ENCODE measurements at places on chromosomes 11 and 22.
A peak's percentile ranks its signal among the peaks of the same experiment; 100 is the strongest.

- DNase-seq: no peak
These were observed 1.2 kb upstream of the PLA2G3 start for GRCh38 chr22:31141551-31141950.

DNA sequence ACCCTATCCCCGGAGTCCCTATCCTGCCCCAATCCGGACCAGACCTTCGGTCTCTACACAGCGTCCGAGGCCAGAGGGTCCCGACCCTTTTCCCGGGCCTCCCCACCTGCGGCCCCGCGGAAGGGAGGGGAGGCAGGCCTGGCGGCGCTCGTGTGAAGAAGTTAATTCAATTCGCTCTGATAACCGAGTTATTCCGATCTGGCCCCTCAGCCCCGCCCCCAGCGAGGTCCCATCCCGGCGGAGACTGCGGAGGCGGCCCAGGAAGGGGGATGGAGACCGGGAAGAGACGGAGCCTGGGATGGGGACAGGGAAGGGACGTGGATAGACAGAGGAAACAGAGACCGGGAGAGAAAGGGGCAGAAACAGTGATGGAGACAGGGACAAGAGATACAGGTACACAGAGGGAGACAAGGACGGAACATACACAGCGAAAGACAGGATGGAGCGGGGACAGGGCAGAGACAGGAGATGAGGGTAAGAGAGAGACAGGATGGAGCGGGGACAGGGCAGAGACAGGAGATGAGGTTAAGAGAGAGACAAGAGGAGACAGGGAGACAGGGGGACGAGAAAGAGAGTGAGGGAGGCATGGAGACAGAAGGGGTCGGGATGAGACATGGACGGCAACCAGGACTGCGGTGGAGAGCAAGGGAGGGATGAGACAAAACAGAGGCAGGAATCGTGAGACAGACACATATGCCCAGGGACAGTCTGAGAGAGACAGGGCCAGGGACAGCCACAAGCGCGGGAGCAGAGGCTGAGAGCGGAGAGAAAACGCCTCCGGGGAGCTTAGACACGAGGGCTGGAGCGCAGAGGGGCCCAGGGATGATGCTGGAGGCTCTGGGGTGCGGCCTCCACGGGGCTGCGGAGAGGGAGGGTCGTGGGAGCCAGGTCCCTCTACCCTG is 636 bp upstream of the PHOX2A start:
- DNase-seq: no peak

DNA sequence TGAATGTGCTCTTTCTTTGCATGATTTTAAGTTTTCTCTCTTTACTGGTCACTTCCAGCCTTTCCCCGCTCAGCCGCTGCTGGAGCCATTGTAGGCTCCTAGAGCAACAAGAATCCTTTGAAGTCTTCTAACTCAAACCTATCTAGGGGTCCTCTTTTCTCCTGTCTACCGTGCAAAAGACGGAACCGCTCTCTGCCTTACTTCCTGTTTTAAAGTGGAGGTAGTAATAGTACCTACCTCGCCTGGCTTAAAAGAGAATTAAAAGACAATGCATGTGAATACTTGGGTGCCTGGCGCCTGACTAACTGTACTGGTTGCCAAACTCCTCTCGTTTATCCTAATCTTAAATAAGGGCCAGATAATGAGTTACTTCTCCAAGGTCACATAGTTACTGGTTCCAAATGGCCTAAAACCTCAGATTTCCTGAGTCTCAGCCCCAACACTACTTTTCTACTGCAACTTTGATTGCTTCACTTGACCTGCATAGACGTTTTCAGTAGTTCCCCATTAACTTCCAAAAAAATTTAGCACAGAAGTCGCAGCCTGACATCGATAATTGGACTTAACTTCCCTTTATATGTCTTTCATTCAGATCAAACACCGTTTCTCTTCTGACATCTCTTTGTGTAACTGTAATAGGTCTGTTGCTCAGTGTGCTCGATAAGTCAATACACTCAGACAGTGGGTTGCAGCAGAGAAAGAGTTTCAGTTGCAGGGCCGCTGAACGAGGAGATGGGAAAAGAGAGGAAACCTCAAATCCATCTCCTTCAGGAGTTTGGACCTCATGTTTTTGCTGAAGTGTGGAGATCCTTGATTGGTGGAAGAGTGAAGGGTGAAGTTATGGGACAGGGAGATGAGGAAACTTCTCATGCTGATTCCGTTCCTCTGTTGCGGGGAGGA is 891 bp downstream of the SAMM50 start:
- no peak for DNase-seq

DNA sequence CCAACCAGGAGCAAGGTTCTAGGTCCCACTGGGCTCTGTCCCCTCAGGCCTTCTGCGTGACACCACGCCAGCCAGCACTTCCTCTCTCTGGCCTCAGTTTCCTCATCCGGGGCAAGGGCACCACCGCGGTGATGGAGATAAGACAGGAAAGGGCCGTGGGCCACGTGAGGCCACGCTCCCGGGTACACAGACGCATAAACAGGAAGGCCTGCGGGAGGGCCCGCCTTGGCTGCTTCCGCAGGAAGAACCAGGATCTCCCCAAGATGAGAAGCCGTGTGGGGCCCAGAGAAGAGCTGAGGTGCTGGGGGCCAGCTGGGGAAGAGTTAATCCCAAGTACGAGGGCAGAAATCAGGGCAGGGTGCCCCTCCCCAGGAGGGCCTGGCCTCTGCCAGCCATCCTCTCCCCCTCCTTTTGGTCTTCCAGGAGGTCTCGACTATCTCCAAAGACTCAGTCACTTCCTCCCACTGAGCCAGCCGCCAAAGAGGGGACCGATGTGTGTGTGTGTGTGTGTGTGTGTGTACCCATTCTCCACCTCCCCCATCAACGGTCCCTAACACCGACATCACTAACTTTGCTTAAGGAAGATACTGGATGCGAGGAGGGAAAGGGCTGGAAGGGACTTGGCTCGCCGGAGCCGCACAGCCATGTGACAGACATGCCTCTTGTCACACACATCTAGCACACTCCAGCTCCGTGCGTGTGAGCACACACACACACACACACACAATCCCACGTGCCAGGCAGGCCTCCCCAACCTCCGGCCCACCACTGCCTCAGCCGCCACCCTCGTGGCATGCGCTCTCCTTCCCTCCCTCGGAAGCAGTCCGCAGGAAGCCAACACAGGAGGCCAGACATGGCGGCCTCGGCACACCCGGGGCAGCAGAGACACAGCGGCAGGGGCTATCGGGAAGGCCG is 1.4 kb downstream of the MFNG start:
- peak; percentile 82 for DNase-seq

GRCh38 chr11:92728628-92729027 is 240.8 kb upstream of the MTNR1B start:
- DNase-seq: no peak

DNA sequence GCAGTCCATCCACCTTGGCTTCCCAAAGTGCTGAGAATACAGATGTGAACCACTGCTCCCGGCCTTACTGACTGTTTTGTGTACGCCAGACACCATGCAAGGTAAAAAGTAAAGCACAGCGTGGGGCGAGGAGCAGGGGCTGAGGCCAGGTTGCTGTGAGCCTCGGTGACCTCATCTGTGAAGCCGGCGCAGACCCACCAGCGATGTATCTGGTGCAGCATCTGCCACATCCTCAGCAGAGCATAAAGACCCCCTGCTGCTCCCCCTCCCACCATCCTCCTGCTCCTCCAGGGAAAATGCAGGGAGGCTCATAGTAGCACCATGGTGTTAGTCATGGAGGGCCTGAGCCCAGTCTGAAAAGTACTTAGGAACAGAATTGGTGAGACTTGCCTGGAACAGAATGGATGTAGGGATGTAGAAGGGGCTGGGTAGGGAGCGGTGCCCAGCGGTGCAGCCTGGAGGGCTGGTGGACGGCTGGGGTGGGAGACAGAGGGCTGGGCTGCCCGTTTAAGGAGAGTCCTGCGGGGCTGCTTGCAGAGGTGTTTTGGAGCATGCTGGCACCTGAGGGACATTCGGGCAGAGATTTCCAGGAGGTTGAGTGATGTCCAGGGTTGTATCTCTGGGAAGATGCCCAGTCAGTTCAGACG is 462.4 kb downstream of the BRD1 start:
- no peak for DNase-seq

DNA sequence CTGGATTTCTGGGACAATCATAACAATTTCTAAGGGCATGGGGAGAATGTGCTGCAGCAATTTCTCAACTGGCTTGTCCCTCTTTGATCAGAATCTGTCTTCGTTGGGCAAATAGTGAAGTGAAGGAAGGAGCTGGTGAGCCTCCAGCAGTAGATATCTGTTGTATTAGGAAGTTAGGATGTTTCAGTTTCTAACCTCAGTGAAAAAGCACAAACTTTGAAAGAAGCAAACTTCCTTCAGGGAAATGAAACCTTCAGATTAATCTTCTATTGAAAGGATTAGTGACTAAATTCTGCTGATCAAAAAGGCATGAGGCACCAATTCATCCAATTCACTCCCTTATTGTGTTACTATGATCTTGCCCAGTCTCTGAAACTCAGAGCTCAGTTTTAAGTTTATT is 24.3 kb downstream of the LMO2 start:
- no peak for DNase-seq

DNA sequence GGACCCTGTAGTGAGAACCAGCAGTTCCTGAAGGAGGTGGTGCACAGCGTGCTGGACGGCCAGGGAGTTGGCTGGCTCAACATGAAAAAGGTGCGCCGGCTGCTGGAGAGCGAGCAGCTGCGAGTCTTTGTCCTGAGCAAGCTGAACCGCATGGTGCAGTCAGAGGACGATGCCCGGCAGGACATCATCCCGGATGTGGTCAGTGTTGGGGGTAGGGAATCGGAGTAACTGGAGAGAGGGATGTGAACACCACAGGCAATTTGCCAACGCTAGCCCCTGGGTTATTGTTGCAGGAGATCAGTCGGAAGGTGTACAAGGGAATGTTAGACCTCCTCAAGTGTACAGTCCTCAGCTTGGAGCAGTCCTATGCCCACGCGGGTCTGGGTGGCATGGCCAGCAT is 19.9 kb downstream of the MADD start:
- no peak for DNase-seq

- no peak for DNase-seq
These were observed 7.6 kb upstream of the SERPINH1 start for GRCh38 chr11:75554258-75555022.

DNA sequence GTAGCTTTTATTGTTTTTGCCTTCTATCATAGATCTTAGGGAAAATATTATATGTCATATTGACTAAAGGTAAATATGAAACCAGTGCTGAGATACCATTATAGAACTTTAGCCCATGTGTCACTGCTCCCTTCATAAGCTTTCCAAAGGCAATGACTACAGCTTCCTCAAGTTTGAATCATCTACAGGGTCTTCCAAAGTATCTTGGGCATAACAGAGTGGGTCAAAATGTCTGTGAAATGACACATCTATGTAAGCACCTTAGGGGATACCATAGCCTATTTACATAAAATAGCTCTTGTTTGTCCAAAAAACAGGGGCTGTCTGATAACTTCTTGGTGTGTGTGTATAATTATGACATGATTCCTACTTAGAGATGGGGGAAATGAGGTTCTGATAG is 52.5 kb downstream of the RELT start:
- no peak for DNase-seq

DNA sequence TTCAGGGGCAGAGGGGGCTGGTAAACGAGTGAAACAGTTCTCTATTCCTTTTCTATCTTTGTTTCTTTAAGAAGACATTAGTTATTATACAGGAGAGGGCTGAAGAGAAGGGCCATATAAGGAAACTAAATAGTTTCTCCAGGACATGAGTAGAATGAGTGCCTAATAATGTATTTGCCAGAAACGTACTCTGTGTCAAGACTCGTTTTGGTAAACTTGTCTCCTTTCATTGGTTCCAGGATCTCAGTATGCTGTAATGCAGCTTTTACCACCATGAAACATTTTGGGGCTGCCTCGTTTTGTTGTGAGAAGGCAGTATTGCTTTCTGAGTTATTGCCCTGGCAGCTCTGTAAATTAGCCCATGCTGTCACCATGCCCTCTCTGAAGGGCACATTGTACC is 51.7 kb downstream of the POLD3 start:
- DNase-seq: no peak

DNA sequence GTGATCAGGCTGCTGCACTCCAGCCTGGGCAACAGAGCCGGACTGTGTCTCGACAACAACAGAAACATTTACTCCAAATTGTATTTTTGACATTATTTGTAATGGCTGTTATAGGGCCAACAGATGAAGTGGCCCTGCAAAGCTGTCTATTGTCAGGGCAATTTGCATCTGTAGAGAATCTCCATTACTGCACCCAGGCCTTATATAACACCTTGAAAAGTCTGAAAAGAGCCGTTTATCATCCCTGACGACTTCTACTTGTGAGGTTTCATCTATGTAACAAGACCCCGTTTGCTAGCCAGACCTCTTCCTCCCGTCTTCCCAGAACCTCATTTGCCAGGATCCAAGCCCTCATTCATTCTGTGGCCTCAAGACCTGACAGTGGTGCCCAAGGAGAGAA is 9.1 kb upstream of the CTTN start:
- DNase-seq: no peak

DNA sequence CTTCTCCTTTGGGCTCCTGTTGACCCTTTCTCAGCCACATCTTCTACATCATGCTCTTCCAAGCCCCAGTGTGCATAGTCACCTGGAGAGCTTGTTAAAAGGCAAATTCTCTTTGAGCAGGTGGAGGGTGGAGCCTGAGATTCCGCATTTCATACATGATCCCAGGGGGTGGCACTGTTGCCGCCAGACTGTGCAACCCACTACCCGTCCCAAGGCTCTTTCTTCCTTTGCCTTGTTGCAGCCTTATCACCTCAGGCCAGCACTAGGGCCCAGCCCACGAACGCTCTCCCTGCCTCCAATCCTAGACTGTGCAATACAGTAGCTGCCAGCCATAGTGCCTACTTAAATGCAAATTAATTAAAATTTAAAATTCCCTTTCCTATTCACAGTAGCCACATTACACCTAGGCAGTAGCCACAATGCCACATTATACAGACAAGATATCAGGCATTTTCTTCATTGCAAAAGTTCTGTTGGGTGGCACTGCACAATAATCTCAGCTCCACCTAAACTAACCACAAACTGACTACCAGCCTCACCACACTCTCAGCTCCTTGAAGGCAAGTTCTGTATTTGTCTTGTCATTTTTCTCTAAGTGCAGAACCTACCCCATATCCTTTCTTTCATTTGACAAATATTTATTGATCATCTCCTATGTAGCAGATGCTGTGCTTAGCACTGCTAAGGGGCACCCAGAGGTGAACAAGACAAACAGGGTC is 4.6 kb upstream of the KCNJ5 start:
- no peak for DNase-seq

- no peak for DNase-seq
These were observed 37.7 kb upstream of the RFPL3 start for GRCh38 chr22:32319861-32320406.

DNA sequence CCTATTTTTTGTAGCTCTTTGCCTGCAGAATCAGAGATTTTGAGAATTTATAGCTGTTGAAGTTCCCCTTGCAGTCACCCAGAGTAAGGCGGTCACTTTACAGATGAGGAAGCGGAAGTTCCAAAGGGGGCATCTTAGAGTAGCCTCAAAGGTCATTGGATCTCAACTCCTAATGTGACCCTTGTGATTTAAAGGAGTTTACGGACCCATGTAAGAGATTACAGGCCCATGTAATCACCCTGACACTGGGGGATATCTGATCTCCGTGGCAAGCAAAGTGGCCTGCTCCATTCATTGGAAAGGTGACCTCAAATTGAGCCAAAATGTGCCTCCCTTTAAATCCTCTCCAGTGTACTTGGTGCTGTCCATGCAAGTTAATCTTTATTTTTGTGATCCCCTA is 15.7 kb downstream of the P2RX3 start:
- DNase-seq: no peak

Measured in activated effector memory CD4-positive, alpha-beta T cell treated with Interleukin-2 at 50 U/mL for 16 hours (primary cell).